ENCODE measurements at places on chromosomes 3 and 15.

DNA sequence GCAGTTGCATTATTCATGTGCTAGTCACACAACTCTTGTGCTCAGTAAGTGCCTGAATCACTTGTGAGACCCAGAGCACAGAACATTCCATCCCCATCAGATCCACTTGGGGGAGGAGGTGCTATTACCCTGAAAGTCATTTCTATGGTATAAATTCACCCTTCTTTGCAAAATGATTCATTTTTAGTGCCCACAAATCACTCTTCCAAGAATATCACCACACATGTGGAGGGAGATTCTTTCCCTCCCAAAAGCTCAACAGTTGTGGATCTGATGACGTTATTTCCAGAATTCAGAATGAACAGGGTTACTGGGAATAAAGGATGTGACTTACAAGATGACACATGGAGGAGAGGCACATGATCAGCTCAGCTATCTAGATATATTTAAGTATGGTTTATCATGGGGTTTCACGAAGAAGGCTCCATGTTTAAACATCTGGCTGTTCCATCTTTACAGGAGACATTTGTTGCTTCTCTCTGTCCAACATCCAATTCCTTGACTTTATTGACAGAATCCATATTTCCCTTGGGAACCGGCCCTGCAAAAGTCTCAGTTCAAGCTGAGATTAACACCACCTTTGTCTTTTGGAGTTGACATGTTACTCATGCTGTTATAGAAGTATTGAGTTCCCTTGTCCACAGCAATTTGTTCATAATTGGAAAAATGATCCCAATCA lies 214.2 kb upstream of the PROK2 start:
- no peak for DNase-seq

DNA sequence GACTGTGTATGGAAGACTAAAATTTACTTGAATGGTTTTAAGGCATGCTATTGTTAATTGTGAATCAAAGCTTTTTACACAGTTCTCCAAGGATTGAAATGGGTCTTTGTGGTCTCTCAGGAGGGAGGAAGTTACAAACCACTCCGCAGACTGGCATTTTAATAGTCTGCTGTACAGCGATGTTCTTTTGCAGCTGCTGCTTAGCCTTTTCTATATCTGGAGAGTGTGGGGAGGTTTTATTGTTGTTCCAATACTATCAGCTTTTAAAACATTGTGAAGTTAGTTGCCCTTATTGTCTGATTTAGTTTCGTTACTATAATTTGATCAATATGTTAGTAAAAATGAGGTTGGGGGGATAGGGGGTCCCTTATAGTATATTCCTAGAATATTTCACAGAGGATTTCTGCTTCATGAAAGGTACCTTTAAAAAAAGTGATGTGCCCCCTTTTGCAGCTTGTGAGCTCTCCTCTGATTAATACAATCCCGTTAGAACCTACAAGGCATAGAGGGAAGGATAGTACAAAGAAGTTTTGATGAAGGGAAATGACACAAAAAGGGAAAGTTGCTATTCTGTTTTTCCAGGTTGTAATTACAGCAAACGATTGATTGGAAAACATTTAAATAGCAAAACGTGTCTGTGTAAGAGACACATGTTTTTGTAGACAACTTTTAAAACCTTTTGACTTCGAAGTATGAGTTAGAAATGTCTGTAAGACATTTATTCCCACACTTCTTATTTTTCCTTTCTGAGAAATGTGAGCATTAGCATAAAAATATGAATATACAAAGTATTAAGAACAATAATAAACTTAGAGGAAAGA lies 158.3 kb upstream of the CGNL1 start:
- DNase-seq = no peak

DNA sequence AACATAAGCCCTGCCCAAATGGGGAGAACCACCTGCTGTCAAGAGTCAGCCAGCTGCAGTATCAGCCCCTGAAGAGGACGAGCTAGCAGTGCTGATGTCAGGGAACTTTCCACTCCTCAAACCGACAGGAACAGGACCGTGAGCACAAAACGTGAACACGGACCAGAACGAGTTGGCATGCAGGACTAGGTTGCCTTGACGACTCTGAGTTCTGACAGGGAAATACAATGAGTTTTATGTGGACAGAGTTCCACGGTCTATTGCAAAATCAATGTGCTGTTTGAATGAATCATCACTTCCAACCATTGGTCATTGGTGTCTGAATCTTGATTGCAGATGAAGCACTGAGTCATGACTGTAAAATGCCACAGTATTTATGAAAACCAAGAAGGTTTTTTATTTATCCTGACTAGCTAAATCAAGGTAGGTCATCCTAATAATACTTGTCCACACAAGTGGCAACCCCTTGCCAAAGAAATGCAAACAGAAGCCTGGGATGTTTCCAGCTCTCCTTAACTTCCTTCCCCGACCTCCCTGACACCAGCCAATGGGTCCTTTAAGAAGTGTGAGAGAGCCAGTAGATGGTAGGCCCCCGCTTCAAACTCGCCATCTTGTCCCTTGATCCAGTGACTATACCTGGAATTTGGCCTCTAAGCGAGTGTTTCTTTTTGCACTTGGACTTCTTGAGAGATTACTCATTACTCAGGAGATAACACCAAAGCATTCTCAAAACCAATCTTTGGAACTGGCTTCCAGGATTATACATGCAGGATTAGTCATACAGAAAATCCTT lies 119.6 kb downstream of the ASB7 start:
- no peak for DNase-seq

DNA sequence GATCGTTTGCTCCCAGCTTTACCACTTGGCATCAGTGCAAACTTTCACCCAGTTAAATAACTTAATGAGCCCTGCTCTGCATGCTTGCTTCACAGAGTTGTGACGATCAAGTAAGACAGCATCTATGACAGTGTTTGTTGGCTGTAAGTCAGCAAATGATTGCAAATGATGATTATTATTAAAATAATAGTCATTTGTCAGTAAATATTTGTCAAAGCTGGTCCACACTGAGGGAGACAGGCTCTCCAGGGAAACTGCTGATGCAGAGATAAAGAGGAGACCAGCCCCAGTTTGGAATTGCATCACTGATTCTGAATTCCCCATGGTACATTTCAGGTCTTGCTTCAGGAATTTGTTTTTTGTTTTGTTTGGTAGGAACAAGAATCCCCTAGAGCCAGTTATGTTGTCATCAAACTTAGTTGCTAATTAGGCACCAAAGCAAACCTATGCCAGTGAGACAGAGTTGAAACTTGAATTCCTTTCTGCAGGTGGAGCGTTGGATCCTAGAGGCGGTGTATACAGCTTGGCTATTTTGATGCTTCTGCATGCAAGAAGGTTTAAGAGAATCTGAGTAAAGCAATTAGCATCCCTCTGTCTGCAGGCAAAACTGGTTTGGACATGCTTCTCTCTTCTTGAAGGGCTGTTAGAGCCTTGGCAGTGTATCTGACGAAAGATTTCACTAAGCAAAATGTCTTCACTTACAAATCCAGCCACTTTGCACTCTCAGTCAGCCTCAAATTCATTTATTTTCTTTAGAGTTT lies 338.6 kb upstream of the TPRG1 start:
- DNase-seq = no peak

GRCh38 chr15:29516929-29517328 lies 247.3 kb upstream of the NSMCE3 start:
- no peak for DNase-seq

Data from GM20000 (cell line).